ENCODE measurements at places on chromosomes 12 and 14.

- DNase-seq, result no peak
These were observed 58.3 kb upstream of the RFLNA start for GRCh38 chr12:124236625-124237031.

DNA sequence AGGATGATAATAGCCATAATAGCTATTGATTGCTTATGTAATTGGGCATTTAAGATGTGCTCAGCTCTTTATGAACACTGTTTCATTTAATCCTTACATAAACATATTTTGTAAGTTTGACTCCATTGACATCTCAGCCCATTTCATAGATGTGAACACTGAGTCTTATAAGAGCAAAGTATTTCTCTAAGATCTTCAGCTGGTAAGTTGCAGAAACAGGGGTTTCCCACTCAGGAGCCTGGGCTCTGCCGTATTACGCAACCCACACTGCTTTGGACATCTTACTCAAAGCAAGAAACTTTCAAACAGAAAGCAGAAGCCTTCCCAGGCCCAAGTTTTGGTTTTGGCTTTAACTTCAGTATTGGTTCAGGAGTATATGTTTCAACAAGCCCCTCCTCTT lies 705.1 kb downstream of the MED13L start:
- no peak for DNase-seq

GRCh38 chr14:26685401-26685800 lies 87.6 kb upstream of the NOVA1 start:
- no peak for DNase-seq

GRCh38 chr12:127802271-127802670 lies 464.7 kb upstream of the TMEM132C start:
- no peak for DNase-seq

DNA sequence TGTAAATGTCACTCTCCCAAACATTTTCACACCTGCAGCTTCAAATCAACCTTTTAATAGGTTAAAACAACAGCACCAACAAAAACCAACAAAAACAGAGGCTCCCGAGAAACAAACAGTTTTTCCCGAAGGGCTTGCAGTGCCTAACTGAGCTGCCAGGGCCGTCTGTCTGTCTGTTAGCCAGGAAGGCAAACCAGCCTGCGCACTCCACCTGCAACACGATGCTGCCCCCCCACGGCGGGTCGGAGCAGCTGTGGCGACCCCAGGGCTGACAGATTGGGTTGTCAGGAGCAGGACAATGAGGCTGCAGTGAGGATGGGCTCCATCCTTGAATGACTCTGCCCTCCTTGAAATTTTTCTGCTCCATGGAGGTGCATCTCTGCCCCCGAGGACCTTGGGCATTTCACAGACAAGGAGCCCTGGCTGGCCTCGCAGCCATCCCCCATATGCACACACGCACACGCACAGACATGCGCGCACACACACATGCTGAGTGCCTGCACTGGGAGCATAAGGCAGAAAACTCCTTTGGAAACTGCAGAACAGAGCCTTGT lies 2.6 kb downstream of the RTL1 start:
- DNase-seq, result peak; percentile 47
